ENCODE measurements at places on chromosomes 1 and 21. TPM values are rescaled to one million over a fixed set of nuclear protein-coding genes. Genes with fewer than 3 reads are reported as not detected.

The IL20 gene
- not detected for total RNA-seq

The MSH4 gene
- total RNA-seq = 0.51 TPM

The GLIS1 gene
- total RNA-seq = under 0.01 TPM

The IL23R gene
- not detected for total RNA-seq

The GPR25 gene
- total RNA-seq = not detected

The MCOLN2 gene
- total RNA-seq = 0.64 TPM

The MPZ gene
- total RNA-seq = under 0.01 TPM

The ARL8A gene
- 33.3 TPM for total RNA-seq

The VWA5B1 gene
- not detected for total RNA-seq

The SLC1A7 gene
- total RNA-seq = not detected

All from bronchial epithelial cell (primary cell).